Activated naive CD4-positive, alpha-beta T cell treated with anti-CD3 and anti-CD28 coated beads for 36 hours (primary cell): ENCODE measurements at places on chromosomes 5 and 9.

GRCh38 chr5:16140417-16140816, 39.2 kb downstream of the MARCHF11 start:
- DNase-seq, result no peak

- no peak for DNase-seq
These were observed 66.3 kb downstream of the PIP5K1B start for GRCh38 chr9:68771376-68771775.

DNA sequence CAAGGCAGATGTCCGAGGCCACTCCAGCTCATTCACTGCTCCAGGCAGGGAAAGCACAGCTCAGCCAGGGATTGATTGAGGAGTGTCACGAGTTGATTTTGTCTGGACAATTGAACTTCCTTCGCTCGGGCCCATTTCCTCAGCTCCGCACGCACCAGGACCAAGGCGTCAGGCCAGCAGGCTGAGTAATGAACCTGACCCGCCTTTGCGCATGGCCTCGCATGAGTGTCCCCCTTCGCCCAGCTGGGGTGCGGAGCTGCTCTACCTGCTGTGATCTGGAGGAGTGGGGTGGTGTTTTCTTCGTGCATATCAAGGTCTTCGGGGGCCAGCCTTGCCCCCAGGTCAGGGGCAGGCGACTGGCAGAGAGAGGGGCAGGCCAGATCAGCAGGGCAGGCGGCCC, 44.0 kb downstream of the VAV2 start:
- no peak for DNase-seq

DNA sequence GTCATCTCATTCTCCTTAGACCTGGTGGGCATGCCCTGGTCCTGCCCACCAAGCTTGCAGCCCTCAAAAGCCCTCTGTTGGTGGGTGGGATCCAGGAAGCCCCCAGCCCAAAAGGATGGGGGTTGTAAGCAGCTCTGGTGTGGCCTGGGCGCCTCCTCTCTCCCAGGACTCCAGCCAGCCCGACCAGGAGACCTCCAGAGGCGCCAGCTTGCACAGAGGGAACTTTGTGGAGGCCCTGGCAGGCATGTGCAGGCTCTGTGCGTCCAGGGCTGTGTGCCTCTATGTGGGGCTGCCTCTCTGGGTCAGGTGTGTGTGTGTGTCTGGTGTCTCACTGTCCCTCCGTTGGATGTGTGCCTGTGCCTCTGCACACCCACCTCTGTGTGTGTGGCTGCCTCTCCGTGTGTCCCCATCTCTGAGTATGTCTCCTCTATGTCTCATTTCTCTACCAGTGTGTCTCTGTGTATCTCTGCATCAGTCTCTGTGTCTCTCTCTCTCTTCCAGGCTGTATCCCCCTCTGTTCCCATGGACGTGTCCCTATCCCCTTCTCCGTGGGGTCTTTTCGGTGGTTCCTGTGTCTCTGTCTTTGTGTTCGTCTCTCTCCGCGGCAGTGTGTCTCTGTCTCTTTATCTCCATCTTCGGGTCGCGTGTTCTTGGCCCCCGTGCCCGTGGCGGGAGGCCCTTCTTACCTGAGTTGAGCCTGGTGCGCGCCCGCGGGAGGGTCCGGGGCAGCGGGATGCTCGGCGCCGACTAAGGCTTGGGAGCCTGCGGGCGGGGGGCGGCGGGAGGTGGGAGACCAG, 501 bp downstream of the ENHO start:
- DNase-seq, result no peak

DNA sequence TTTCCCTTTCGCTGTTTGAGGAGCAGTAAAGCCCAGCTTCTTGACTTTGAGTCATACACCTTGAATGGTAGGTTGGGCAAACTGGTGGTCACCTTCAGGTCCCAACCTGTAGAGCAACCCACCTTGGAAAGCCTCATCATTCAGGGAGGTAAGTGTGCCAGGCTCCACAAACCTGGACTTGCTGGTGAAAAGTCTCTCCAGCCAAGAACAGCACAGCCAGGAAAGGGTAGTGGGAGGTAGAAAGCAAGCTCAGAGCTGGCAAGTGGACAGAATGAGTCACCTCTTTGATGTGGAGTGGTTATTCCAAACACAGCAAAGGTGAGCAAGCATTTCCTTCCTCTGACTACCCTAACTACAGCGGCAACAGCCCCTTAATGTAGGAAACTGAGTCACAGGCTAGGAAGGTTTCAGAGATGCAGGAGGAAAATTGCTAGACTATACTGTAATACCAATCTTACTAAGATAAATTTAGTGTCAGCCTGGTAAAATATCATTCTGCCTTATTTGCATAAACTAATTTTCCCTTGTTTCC, 117.5 kb upstream of the MTAP start:
- peak; percentile 81 for DNase-seq

DNA sequence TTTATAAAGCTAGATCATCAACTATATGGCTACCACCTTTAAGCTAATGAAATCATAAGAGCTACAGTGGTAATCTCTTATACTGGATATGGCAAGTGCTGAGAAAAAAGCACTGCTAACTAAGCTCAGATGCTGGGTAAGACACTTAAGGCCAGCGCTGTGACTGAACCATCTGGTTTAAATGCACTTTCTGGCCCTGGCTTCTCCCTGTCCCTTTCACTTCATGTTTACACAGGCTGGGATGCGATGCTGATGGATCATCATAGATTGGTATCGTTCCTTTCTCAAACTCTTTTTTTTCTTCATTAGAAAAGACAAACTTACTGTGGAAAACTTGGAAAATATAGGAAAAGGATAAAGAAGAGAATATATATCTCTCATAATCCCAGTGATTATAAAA, 52.3 kb downstream of the KIF24 start:
- DNase-seq, result no peak
